GM12864 (cell line): ENCODE measurements at places on chromosomes 13 and 19.
A peak's percentile ranks its signal among the peaks of the same experiment; 100 is the strongest.

- DNase-seq, result no peak
These were observed 454.9 kb downstream of the LMO7 start for GRCh38 chr13:76091076-76091475.

DNA sequence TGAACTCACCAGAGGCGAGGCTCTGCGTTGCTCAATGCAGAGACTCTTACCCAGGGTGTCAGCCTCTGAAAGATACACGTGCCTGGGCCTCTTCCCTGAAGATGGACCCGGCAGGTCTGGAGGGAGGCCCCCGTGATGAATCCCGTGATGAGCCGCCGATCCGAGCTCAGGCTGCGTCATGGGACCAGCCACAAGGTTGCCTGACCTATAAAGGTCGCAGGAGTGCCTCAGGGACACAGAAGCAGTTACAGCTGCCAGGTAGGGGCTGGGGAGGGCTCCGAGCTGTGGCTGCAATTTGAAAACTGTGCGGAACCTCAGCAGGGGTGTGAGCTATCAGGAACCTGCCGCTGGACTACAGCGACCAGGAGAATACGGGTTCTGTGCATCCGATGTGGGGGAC, 10.5 kb upstream of the ATP11A start:
- DNase-seq, result no peak

DNA sequence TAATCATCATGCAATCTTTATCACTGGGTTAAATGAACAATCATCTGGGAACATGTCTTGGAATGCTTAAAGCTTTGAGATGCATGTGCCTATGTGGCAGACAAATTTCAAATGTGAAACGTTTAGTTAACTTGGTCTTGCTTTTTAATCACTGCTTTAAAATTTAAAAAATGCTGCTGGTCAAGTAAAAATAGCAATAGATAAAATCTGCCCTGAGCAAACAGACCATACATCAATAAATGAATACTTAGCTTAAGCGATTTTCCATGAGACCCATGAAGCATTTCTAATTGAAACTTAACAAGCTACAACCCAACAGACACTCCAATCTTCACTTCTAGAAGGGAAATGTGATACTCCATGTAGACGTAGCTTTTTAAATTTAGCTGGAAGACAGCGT, 1.9 kb upstream of the KL start:
- no peak for DNase-seq

GRCh38 chr13:36559375-36559774, 114.4 kb upstream of the SERTM1 start:
- DNase-seq, result no peak

DNA sequence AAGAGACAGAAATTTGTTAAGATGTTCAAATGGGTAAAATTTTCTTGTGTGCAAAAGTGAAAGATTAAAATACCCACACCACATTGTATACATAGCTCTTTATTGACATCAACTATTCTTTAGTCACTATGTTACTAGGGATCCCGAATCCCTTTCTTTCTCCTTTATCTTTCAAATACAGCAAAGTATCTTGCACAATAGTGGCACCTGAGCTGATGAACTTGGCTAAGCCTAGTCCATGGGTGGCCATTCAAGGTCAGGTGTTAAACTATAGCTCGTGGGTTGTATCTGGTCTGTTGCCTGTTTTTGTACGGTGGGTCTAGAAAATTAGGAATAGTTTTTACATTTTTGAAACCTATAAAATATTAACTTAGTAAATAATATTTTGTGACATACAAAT, 210.9 kb downstream of the SLITRK6 start:
- DNase-seq, result no peak

GRCh38 chr19:13984186-13984585, 21.9 kb downstream of the RFX1 start:
- no peak for DNase-seq

GRCh38 chr19:45553464-45553863, 31.1 kb downstream of the OPA3 start:
- no peak for DNase-seq

- DNase-seq, result no peak
These were observed 6.5 kb upstream of the LILRB2 start for GRCh38 chr19:54287456-54287855.

GRCh38 chr13:35514061-35514477, 37.6 kb upstream of the MAB21L1 start:
- DNase-seq, result no peak

- DNase-seq, result no peak
These were observed 26.5 kb upstream of the FOXO1 start for GRCh38 chr13:40692946-40693345.

GRCh38 chr19:54608792-54609191, 15.4 kb downstream of the LILRA1 start:
- no peak for DNase-seq

DNA sequence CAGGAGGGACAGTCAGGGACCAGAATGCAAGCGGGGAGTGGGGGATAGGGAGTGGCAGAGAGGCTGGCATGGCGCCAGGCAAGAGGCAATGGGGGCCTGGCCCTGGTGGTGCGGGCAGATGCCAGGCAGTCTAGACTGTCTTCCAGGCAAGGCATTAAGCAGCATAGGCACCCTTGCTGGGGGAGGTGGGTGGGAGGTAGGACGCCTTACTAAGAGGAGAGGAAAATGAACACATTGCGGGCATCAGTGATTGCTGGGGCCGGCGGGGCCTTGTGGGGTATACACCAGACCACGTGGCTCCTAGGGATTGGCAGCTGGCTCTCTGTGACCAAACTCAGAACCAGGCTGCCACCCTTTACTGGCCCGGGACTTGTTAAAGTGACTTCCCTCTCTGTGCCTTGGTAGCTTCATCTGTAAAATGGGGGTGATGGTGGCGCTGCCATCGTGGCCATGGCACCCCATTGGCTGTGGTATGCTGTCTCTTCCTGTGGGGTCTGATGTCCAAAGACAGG, 46.0 kb downstream of the DNM2 start:
- DNase-seq, result no peak

- no peak for DNase-seq
These were observed 364.0 kb downstream of the LMO7 start for GRCh38 chr13:76000131-76000530.

- no peak for DNase-seq
These were observed 4.8 kb downstream of the STK24 start for GRCh38 chr13:98571955-98572662.

GRCh38 chr19:31352782-31353651, 3.8 kb upstream of the TSHZ3 start:
- no peak for DNase-seq

DNA sequence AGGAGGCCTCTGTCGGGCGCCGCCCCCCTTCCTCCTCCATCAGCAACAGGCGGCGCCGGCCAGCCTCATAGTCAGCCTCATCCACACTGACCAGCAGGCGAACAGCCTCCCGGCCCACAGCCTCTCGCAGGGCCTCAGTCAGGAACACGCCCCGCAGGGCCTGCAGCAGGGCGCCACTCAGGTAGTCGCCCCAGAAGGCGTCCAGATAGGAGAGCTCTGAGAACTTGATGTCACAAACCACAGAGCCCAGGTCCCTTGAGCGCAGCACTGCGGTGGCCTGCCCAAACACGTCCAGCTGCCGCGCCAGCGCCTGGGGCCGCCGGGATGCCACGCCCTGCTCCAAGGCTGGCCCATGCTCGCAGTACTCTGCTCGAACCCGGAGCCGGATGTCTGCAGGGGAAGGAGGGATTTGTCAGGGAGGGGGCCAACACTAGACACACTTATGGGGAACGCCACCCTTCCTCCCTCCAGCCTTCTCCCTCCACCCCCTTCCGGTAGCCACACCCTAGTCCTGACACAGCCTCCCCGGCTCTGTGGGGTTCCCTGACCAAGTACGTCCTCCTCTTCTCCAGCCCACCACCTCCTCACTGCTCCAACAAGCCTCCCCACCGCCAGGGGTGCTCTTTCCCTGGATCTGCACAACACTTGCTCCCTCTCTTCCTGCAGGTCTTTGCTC, 17.9 kb downstream of the DEDD2 start:
- peak; percentile 66 for DNase-seq

GRCh38 chr19:49073514-49074378, 1.2 kb upstream of the KCNA7 start:
- no peak for DNase-seq

- DNase-seq, result no peak
These were observed 16.4 kb downstream of the TDRD12 start for GRCh38 chr19:32735936-32736335.

- DNase-seq, result no peak
These were observed 1.8 kb downstream of the ETHE1 start for GRCh38 chr19:43524922-43525835.

GRCh38 chr13:20848944-20849343, 53.6 kb downstream of the XPO4 start:
- DNase-seq, result no peak

DNA sequence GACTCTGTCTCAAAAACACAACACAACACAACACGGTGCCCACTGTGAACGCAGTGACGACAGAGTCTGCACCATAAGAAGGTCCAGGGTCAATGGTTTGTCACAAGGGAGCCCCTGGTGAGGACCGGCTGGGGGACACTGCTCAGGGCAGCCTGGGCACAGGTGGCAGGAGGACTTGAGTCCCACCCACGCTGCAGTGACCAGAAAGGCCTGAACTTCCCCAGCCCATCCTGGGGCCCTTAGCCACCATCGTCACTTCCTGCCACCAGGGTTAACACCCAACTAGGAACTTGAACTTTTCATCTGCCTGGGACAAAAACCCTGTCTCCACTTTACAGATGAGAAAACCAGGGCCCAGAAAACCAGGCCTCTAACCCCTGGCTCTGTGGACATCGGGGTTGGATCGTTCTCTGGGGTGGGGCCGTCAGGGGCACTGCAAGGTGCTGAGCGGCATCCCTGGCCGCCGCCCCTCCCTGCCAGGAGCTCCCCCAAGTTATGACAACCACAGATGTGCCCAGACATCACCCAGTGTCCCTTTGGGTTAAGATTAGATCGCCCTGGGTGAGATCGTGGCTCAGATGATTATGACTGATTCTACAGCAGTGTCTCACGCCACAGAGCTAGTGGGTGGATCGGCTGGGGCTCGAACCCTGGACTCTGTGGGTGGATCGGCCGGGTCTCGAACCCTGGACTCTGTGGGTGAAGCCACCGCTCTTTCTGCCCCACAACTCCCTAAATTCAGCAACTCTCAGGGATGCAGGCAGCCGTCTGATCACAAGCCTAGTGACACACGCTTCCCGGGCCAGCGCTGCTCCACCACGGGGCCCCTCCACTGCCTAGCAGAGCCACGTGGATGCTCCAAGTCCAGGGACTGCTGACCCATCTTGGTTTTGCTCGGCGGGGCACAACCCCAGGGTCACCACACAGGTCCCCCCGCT, 14.0 kb downstream of the MOB3A start:
- DNase-seq, result no peak

GRCh38 chr13:73708393-73708985, 425.7 kb downstream of the KLF12 start:
- no peak for DNase-seq

DNA sequence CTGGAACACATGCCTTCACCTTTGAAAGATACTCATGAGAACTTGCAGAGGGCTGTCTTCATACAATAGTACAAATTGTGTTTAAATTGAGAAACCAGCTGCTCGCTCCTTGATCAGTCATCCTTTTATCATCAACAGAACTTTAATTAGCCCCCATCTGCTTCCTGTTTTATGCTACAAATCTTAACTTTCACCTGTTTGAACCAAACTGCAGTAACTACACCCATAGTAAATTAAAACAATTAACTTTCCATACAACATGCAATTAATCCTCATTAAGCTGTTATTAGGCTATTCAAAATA, 85.2 kb downstream of the FOXO1 start:
- no peak for DNase-seq

- no peak for DNase-seq
These were observed 462.2 kb downstream of the TSHZ3 start for GRCh38 chr19:30887042-30887441.

DNA sequence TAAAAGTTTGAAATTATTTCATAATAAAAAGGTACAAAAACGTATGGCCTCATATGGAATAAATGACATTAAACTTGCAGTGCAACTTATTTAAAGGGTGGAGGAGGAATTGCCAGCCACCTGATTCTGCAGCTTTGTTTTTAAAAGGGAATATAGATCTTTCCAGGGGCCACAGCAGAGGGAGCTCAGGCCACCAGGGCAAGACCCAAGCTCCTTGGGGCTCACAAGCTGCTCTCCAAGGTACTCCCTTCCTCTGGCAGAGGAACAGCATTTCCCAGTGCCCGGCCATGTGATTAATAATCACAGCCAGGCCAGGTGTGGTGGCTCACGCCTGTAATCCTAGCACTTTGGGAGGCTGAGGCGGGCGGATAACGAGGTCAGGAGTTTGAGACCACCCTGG, 6.2 kb downstream of the ACOD1 start:
- no peak for DNase-seq

- DNase-seq, result no peak
These were observed 68.6 kb upstream of the IPO5 start for GRCh38 chr13:97884707-97885468.

DNA sequence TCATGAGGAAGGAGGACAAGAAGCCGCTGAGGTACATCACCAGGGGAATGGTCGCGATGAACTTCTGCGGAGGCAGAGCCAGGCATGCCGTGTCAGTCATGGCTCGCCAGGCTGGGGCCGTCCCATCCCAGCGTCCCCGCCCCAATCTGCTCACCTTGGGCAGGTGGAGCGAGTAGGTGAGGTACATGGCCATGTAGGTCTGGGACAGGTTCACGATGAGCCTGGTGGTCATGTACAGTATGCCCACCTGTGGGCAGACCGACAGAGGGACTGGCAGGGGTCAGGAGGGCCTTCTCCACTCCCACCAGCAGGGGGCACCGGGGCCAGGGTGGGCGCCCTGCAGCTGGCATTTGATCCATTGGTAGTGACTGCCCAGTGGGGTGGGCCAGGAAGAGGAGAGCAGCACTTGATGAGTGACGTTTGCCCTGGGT, 8.3 kb downstream of the TEKTIP1 start:
- no peak for DNase-seq

DNA sequence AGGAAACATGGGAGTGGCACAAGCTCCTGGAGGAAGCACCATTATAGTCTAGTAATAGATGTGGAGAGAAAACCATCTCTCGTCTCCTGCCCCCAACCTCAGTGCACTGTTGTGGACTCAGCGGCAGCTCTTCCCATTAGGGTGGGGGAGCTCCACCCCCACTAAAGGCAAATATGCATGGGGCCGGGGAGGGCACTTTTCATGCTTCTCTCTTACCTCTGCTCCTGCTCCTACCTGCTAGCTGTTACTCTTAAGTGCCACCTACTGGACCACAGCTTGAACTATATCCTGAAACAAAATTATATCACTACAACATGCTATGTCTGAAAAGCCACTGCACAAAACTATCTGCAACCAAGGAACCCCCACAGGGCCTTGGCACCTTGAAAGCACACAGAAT, 112.6 kb upstream of the DACH1 start:
- no peak for DNase-seq
